IMR-90 (cell line): ENCODE measurements at places on chromosomes 2 and 18. TPM values are rescaled to one million over a fixed set of nuclear protein-coding genes. Genes with fewer than 3 reads are reported as not detected.

Gene DNAH7
- 0.28 and 0.36 TPM in 2 replicates for total RNA-seq

Gene TUBA4B
- not detected in 2 replicates for total RNA-seq

Gene IL1R2
- not detected in 2 replicates for total RNA-seq

Gene GAL3ST2
- total RNA-seq = not detected in 2 replicates

Gene GPR39
- 7.2 and 9.0 TPM in 2 replicates for total RNA-seq

Gene LBX2
- 0.18 and 0.56 TPM in 2 replicates for total RNA-seq

Gene DSG1
- total RNA-seq = not detected in 2 replicates

Gene PROKR1
- not detected in 2 replicates for total RNA-seq

Gene CXCR1
- total RNA-seq = not detected in 2 replicates

DNA sequence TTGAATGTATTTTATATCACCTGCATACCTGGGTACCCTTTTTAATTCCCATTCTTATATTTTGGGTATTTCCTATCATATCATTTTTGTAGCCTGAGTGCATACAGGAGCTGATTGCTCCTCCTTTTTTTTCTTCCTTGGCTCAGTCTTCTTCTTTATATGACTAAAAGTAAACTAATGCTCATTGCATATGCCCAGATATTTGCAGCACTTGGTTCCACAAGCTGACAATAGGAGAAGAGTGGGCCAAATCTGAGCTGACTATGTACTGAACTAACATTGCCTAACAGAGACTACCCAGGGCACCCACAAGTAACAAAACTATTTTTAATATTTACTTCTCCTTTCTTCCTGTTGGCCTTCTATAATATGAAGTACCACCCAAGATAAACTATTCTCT lies 131.7 kb upstream of the SPOPL start:
- DNase-seq = no peak

- DNase-seq = no peak
Observed at GRCh38 chr2:124919296-124919695, 894.2 kb downstream of the CNTNAP5 start.

GRCh38 chr2:62643100-62643471 lies 62.4 kb upstream of the EHBP1 start:
- no peak for DNase-seq

DNA sequence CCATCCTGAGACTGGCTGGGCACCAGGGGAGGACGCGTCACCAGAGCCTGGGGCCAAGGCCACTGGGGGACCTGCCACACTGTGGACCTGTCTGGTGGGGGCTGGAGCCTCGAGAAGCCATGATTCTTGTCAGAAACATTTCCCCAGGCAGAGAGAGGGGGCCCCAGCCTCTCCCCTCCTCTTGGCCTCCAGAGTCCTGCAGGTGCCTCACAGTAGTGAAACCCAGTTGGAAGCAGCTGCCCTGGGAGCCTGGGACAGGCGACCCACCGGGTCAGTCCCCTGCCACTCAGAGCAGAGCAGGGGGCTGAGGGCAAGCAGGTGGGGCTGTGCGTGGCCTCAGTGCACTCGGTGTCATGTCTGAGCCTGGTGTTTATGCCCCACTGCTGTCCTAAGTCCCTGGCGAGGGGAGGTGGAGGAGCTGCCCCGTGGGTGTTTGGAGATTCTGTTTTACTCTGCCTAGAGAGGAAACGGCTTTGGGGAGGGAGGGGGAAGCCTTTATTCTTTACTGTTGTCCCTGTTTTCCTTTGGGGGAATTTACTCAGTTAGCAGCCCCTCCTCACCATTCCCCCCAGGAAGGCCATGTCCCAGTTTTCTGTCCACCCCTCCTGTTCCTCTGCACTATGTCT lies 7.7 kb downstream of the OXER1 start:
- no peak for DNase-seq

DNA sequence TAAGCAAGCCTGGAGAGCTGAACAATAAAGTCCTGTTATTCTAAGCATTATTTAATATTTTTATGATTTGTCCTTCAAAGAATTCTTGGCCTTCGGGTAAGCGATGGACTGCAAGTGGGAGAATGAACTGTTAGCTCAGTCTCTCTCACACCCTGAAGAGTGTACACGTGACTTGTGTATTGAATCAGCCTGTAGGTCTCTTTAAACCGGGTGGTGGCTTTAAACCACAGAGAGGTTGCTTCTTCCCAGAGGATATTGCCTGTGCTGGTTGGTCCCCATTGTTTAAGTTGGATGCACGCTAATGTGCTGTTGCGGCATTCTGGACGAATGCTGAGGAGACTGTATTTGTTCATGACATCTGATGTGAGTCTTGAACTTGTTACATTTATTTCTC lies 183.3 kb downstream of the LTBP1 start:
- no peak for DNase-seq

DNA sequence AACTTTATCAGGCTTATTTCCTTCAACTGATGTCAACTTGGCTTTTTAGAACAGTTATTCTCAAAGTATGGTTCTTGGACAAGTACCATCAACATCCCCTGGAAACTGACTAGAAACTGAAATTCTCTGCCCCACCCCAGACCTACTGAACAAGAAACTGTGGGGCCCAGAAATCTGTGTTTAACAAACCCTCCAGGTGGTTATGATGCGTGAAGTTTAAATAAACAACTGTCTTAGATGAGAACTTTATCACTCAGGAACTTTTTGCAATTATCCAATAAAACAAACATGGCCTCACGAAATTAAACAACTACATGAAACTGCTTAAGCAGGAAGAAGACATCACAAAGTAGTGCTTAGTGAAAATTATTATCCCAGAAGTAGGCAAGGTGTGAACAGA lies 4.4 kb downstream of the HIBCH start:
- DNase-seq = no peak

GRCh38 chr2:658426-658825 lies 18.8 kb downstream of the TMEM18 start:
- DNase-seq = no peak

DNA sequence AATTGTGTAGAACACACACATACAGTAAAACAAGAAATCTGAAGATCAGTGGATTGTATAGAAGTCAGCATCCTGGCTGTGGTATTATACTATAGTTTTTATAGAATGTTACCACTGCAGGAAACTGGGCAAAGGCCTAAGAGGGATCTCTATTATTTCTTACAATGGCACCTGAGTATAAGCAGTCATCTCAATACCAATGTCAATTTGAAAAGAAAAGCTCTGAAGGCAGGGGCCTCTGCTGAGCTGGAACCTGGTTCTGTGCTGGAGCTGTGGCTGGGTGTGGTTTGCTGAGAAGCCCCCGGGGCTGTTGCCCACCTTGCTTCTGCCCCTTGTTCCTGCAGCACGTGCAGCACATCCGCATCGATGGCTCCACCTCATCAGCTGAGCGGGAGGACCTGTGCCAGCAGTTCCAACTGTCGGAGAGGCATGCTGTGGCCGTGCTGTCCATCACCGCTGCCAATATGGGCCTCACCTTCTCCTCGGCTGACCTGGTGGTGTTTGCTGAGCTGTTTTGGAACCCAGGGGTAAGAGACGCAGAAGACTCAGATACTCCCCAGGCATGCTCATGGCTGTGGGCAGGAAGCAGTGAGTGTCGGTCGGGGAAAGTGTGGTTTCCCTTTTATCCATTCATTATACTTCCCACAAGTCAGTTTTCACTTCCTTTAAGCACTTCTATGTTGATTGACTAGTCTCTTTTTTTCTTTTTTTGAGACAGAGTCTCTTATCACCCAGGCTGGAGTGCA lies 23.5 kb upstream of the RPL37A start:
- no peak for DNase-seq

GRCh38 chr18:27967913-27968824 lies 208.8 kb downstream of the CDH2 start:
- peak; percentile 13 for DNase-seq

DNA sequence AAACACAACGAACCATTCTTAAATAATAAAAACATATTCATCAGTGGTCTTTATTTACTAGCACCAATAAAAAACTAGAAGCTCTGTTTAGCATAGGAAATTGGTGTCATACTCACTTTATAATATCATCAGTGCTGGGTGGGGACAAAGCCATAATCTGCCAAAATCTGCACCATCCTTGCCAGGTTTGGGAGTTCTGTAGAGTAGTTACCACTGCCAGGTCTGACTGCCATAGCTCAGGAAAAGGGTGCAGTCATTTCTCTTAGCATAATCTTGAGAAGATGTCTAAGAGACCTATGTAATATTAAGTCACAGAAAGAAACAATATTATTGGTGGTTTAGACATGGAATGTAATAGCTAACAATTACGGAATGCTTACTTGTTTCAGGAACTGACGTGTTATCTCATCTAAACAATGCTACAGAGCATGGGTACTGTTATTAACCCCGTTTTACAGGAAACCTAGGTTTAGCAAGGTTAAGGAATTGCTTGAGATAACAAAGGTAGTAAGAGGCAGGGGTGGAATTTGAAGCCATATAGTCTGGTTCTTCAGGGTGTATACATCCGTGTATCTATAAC lies 1.6 kb upstream of the MARCHF7 start:
- DNase-seq = peak; percentile 73

DNA sequence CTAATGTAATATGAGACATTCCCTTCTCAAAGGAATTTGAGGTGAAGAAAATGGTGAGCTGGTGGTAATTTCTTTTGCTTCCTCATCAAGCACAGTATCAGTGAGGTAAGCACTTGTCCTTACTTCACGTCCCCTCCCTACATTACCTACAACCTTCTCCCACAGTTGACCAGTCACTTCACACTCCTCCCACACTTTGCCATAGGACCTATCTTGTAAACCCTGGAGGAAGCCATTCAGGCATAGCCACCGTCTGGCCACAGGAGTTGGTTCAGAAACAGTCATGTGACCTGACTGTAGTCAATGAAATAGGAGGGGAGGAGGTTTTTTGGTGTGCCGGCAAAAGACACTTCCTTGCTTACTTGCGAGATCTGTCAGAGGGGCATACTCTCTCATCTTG lies 12.1 kb downstream of the ACOXL start:
- no peak for DNase-seq

GRCh38 chr2:183292028-183292427 lies 167.8 kb downstream of the NUP35 start:
- no peak for DNase-seq

- peak; percentile 12 for DNase-seq
Observed at GRCh38 chr2:145258903-145259579, 739.1 kb upstream of the ZEB2 start.

DNA sequence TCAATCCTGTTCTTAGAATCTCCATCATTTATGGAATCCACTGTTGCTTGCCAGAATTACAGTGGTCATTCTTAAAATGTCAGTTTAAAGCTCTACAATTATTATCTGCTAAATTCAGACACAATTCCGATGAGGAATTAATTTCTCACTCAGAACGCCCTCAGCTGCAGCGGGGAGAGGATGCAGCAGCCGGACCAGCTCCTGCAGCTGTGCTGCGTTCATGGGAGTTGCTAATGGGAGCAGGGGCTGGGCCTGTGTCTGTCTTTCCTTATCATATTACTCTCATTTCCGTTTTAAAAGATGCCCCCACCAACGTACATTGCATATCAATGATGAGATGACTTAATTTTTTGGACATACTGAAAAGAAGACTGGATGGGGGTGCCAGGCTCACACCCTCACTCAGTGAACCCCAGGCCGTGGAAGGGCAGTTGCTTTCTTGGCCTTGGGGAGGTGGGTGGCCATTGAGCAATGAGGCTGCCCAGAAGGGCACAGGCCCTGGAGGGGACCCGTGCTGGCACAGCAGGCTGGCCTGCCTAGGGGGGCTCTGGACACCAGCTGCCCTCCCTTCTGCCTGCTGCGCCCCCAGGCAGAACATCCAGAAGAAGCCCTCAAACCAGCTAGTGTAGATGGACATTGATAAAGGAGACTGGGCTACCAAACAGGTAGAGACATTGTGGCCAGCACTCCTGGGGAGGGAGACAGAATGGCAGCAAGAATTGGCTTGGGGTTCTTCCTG lies 503.6 kb upstream of the MYT1L start:
- no peak for DNase-seq

DNA sequence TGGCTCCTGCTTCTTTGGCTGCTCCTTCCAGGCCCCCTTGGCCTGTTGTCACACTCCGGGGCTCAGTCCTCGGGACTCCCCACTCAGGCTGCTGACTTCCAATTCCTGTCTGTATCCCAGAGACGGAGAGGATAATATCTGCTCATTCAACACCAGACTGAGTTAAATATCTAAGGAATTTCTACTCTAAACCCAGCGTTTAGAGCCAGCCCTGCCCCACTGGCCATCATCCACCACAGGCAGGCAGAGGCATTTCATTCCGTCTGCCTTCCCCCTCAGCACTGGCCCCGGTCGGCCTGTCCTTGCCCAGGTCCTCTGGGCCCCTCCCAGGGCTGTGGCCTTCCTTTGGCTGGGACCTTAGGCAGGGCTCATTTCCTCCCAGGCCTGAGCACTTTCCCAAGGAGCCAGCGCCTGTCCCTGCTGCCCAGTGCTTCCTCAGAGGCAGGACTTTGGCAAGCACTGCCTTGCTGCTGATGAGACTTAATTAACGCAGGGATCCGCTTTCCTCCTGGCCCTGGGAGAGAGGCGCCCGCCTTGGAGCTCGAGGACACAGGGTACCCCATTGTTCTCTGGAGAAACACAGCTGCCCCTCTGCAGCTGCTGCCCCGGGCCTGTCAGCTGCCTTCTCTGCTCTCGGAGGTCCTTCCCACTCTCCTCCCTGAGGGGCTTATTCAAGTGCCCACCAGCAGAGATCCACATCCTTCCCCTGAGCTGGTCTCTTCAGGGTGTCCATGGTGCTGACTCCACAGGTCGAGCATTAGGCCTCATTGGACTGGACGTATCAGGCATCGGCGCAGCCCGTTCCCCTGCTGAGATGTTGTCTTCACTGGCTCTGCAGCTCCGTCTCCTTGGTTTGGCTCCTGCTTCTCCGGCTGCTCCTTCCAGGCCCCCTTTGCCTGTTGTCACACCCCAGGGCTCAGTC lies 42.8 kb downstream of the ATOH8 start:
- DNase-seq = no peak

GRCh38 chr2:240513549-240514287 lies 44.1 kb downstream of the ANKMY1 start:
- peak; percentile 88 for DNase-seq

GRCh38 chr2:54465143-54465542 lies 9.0 kb downstream of the SPTBN1 start:
- DNase-seq = no peak

- DNase-seq = peak; percentile 57
Observed at GRCh38 chr18:59996370-59996966, 96.7 kb downstream of the PMAIP1 start.

DNA sequence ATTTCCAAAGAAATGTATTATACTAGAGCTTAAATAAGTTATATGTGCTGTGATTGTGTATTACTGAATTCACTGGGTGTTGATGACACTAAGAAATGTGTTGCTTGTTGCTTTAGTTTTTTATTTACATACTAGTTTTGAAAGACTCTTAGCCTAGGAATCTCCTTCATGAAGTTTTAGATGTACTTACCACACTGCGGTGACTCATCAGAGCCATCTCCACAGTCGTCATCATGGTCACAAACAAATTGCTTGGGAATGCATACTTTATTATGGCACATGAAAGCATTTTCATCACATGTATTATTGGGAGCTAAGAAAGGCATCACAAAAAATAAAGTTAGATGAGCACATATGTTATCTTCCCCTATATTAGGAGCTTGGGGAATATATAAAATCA lies 1624.2 kb downstream of the LRP1B start:
- peak; percentile 60 for DNase-seq

DNA sequence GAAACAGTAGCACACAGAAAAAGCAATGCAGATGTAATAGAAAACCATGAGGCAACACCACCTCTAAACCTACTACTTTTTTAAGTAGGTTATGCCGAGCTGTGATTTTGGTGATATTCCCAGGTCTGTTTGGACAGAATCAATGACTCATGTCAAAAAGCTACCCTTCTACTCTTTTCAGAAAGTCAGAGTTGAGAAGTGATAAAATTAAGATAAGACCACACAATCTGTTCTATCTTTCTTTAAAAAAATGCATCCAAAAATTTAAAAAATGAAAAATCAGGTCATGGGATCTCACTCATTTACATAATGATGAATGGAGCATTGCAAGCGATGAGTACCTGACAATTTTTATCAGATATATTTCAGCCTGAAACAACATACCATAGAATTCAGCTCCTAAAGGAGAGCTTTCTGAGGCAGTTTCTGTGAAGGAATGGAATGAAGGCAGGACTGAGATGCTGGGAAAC lies 826.3 kb downstream of the BCL11A start:
- no peak for DNase-seq
